T-cell (primary cell): ENCODE measurements at places on chromosomes 1 and 21.

GRCh38 chr1:57222307-57222706, 201.6 kb downstream of the DAB1 start:
- DNase-seq: no peak

DNA sequence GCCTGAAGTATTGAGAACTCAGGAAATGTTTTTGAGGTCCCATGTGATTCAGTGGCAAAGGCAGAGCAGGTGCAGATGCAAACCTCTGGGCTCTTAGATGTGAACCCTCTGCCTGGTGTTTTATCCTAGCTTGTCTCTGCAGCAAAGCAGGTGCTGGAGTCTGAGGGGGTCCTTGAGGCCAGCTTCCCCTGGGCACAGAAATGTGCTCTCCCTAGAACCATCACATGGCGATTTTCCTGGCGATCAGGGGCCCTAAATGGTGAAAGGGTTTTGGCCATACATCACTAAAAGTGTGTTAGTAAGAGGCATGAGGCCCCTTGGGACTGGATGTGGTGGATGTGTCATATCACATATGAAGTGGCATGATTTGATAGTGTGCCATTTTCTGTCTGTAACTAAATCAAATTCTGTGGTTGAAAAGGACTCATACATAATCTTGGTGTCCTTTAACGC, 144.8 kb downstream of the ST6GALNAC3 start:
- no peak for DNase-seq

- no peak for DNase-seq
These were observed 15.4 kb downstream of the POLR3GL start for GRCh38 chr1:145979746-145980456.

GRCh38 chr1:110234691-110235090, 24.6 kb downstream of the KCNC4 start:
- no peak for DNase-seq

DNA sequence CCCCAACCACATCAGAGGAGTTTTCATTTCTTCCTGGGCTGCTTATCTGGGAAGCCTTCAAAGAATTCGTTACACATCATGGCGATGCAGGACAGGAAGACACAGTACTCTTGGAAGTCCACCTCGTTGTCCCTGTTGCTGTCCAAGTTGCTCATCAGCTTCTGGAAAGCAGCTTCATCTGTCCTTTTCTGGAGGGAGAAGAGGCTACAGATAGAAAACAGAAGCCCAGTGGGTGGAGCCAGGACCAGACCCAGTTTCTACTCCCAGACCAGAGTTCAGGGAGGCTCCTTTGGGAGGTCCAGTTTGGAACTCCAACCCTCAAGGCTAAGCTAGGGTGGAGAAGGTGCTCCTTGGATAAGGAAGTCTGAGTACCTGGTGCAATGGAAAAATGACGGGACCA, 1.9 kb downstream of the S100A4 start:
- no peak for DNase-seq

DNA sequence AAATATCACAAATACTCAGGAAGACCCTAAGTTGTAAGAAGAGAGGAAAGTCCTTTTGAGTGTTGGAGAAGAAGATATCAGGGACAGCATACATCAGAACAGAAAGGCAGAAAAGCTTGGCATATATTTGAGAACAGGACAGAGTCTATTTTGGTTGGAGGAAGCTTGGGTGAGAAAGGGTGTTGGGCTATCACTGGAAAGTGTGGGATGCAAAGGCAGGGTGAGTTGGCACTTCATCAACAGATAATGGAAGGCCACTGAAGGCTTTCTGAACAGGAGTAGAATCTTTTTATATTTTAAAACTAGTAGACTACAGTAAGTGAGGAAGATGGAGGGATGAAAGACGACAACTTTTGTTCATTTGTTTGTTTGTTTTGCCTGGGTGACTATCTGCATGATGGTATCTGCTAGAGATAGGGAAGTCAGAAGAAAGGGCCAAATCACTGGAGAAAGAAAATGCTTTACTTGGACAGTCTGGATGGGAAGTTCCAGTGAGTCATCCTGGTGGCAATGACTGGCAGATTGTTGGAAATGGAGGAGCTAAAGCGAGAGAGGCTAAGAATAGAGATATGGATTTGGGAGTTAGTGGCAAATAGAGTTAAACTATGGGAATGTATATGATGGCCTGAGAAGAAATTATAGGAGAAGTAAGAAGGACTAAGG, 33.7 kb upstream of the KCNA2 start:
- DNase-seq: no peak

DNA sequence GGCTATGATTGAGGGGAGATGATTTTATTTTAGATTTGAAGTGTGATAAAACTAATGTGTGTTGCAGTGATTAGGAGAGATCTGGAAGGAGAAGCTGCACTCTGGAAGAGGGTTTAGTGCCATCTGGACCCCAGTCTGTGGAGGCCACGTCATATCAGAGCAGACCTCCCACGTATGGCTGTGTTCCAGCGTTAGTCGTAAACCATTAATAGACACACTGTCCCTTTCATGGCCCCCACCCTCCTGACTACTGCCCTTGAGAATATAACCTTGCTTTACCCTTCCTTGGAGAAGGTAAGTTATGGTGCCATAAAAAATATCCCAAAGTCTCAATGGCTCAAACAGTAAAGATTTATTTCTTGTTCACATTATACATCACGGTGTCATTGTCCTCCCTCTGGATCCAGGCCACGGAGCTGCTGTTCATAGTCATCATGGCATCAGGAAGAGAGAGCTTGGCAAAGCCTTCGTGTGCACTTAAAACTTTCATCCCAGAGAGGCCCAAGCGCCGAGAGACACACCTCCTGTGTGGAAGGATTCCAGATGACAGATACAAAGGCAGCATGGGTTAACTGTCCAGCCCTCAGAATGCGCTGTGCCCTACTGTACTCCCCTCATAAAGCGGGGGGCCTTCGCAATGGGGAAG, 33.2 kb downstream of the RHOU start:
- DNase-seq: no peak

GRCh38 chr1:77037038-77037437, 169.8 kb downstream of the ST6GALNAC5 start:
- no peak for DNase-seq

GRCh38 chr1:227299241-227299627, 19.1 kb downstream of the CDC42BPA start:
- no peak for DNase-seq
